ENCODE measurements at places on chromosomes 16 and 17.

- no peak for DNase-seq
Measured at GRCh38 chr17:9929871-9930270, 24.8 kb upstream of the RCVRN start.

DNA sequence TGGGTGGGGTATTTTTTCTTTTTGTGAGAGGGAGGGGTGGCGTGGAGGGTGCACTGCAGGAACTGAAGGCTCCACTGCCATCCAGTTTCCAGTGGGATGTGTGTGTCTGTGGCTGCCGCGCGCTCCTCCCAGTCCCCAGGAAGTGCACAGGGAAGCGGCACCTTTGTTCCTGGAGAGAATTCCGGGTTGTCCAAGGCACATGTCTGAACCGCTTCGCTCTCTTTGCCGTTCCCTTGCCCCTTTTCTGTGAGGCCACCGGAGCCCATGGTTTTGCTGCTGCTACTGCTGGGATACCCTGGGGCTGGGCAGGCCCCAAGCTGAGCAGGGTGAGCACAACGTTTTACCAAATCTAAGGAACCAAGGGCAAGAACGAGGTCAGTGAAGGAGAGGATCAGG lies 19.5 kb downstream of the ACSF3 start:
- no peak for DNase-seq

DNA sequence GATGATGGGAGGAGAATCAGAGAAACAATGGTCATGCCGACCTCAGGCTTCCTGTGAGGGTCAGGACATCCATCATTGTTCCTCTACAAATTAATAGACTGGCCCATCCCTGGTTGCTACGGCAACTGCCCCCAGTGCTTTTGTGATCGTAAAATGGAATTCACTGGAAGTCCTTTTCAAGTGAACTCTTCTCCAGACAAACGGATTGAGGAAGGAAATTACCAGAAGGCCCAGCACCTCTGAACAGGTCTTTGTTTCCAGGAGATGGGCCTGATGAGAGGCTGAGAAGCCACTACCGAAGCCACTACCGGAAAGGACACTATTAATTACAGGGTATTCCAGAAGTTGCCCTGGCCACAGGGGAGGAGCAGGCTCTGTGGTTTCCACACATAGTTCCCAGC lies 126.0 kb downstream of the MGAT5B start:
- DNase-seq: no peak

DNA sequence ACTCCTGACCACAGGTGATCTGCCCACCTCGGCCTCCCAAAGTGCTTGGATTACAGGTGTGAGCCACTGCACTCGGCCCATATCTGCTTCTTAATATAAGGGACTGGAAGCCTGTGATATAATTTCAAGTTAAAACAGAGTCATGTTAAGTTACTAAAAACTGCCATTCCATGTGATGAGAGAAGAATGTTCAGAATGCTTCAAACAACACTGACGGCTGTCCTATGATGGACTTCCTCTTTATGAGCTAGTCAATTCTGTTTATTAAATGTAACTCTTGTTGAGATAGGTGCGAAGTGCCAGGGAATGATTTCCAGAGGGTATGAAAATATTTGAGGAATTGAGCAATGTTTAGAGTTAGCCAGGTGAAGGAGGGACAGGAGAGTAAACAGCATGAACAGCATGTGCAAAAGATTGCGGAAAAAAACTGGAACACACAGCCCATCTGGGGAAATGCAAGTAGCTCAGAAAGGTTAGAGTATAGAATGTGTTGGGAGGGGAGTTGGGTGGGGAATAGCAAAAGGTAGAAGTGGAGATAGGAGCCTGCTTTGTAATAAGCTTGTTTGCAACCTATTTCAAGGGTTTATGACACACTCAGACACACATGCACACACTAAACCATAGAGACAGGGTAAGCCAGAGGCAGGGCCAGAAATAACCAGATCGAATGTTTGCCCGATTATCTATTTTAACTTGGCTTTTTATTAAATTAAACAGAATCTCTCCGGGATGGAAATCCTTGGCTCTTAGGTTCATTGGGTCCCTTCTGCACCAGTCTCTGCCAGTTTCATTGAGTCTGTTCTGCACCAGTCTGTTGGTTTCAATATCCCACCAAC lies 135.6 kb upstream of the COX10 start:
- no peak for DNase-seq

DNA sequence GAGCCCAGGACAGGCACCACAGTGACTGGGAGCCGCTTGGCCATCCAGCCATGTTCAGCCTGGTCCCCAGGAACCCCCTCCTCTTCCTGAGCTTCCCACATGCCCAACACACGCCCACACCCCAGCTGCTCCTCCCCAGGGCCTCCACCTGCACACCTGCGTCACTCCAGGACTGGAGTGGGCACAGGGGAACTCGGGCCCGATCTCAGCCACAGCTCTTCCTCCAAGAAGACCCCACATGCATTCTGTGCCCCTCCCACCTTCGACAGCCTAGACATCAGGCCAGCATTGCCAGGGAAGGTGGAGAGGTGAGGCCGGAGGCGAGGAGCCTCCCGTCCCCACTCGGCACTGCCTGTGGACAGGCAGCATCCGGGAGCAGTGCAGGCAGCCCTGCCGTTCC lies 6.0 kb upstream of the VASN start:
- DNase-seq: no peak

GRCh38 chr17:73952082-73952479 lies 251.4 kb upstream of the RPL38 start:
- DNase-seq: no peak

GRCh38 chr17:47693731-47694580 lies at the start of gene TBKBP1:
Gene TBKBP1, plus strand, starts transcription at chr17:47694161. Its CDS starts 1,952 bp downstream, at chr17:47696113.
- DNase-seq: no peak

DNA sequence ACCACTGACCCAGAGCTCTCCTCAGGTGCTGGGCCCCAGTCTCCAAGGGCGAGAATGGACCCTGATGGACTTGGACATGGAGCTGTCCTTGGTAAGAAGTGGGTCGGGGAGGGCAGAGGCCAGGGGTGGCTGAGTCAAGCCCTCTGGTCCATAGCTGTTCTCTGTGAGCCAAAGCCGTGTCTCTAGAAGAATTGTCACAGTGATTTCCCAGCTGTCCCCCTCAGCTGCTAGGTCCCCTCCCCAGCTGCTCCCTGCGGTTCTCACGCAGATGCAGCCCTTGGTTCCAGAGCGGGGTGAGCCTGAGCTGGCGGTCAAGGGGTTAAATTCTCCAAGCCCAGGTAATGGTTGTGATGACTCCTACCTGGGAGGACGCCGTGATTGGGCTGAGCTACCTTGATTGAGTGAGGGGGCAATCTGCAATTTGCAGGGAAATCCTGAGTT lies 1.3 kb upstream of the NOL3 start:
- DNase-seq: no peak

DNA sequence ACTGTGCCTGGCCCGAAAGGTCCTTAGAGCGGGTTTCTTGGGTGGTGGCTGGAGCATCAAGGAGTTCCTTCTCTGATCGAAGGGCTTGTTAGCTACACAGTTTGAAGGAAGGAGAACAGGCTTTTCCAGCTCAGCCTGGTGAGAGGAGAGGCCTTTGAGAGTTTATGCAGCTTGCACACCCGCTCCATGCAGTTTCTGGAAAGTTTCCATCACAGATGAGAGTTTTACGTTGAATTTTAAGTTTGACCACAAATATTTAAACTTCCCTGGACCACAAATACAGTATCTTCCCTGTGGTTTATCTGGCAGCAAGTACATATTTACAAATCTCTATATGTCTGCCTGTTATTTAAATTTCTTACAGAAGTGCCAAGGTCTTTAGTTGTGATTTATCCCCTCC lies 56.8 kb downstream of the HIC1 start:
- DNase-seq: no peak

DNA sequence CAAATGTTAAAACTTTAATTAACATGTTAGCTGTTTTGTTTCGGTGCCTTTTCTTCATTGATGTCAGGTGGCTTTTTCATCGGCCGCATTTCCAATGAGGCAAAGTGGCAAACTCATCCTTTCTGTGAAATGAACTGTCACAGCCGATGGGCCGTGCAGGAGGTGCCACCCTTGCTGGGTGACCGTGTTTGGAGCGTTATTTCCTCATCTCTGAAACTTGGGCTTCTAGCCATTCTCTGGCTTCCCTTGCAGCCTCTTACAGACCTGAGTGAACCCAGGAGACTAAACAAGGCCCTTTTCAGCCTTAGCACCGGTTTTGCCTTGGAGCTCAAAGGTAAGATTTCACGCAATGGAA lies 42.2 kb upstream of the PRSS54 start:
- DNase-seq: no peak

DNA sequence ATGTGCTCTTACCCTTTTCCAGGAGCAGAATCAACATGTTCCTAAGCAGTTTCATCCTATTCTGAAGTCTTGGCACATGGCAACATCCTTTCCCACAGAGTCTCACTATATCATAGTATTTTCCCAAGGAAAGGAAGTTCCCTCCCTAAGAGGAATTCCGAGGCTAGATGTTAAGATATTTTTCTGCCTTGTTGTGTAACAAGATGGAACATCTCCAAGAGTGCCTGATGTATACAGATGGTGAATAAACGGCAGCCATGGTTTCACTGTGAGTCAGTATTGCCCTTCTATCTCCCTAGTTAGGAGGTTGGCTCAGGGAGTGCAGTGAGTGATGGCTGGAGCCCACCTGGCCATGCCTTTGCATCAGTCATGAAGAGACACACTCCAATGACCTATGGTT lies 48.2 kb downstream of the SPACA3 start:
- no peak for DNase-seq

DNA sequence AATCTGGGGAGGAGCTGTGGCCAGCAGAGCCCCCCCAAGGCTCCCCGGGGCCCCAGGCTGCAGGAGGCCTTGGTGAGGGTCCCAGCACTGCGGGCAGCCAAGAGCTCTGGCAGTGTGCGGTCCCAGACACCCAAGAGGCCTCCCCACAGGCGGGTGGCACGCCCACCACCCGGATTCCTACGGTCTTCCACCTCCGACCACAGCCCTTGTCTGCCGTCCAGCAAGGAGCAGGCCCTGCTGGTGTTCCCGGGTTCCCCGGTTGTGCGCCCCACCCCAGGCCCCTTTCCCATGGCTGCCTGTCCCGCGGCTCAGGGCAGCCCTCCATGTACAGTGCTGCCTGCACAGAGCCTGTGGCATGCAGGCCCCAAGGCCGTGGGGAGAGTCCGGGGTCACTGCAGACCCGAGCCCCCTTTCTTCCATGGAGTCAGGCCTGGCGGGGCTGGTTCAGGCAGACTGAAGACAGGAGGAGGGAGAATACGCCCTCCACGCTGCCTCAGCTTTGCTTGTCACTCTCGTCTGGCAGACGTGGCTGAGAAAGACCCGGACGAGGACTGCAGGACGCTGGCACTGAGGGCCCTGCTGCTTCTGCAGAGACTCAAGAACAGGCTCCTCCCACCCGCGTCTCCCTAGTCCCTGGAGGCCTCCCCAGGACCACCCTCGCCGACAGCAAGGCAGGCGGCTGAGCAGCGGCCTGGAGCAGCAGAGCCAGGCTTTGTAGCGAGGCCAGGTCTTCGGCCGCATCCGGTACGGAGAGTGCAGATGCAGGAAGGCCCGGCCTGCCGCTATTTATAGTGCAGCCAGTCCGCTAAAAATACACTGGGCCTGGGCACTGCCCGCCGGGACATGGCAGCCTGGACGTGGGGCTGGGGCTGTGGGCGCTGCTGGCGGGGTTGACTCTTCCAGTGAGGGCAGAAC lies 16.4 kb downstream of the TELO2 start:
- DNase-seq: no peak

- no peak for DNase-seq
Measured at GRCh38 chr16:85851034-85851785, 47.8 kb upstream of the IRF8 start.

- no peak for DNase-seq
Measured at GRCh38 chr16:85255777-85256176, 143.5 kb upstream of the CIBAR2 start.

DNA sequence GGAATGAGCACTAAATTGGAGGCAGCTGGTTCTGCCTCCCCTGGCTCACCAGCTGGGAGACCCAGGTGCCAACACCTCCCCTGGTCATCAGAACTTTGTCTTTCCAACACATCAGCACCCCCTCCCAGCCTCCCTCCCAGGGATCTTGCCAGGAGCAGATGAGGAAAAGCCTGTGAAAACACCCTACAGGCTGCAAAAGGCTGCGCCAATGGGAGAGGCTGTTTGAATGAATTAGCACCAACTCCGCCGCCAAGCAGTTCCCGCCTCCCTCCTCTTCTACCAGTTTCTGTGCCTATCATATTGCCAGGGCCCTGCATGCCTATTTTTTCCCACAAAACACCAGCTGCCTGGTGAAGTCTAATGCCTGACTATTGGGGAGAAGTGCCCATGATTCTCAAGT lies 137.0 kb downstream of the AIPL1 start:
- no peak for DNase-seq

DNA sequence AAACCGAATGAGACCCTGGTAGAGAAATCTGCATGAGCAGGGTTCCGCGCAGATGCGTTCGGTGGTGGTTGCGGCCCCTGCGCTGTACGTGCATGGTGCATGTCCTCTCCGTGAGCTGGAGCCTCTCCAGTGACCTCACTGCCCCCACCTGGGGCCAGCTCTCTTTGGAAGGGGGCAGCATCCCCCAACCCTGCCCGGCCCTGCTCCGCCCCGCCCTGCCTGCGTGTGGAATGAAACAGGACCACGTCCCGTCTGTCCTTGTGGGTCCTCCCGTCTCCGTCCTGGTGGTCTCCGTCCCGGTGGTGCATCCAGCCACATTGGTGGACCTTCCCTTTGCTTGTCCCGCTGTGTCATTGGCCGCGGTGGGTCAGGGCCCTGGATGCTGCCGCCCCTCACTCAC lies 84.9 kb downstream of the AMFR start:
- DNase-seq: no peak

GRCh38 chr16:57826052-57826451 lies 23.8 kb upstream of the KIFC3 start:
- no peak for DNase-seq

- no peak for DNase-seq
Measured at GRCh38 chr16:78805556-78805955, 706.1 kb downstream of the WWOX start.

- no peak for DNase-seq
Measured at GRCh38 chr17:75502721-75503329, 12.5 kb downstream of the CASKIN2 start.

- no peak for DNase-seq
Measured at GRCh38 chr16:50603206-50604064, 55.2 kb downstream of the NKD1 start.

- DNase-seq: no peak
Measured at GRCh38 chr17:3708366-3708765, 12.4 kb upstream of the P2RX5 start.

- peak; percentile 57 for DNase-seq
Measured at GRCh38 chr17:35804658-35805192, 4.6 kb upstream of the TAF15 start.

DNA sequence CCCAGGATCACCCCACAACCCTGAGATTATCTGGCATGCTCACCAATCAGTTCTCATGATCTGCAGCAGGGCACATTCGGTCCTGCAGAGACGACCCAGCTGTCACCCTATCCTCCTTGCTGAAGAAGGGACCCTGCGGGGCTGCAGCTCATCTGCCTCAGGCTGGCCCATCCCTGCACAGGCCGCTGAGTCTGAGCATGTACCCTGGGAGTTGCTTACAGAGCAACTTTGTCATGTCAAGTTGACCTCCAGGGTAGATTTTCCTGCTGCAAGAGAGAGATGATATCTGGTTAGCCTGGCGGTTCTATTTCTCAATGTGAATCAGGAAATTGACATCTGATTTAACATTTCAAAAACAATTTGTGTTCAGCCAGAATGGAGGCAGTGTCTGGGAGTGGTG lies 36.0 kb upstream of the ADCY9 start:
- DNase-seq: no peak

All from GM12892 (cell line).